ENCODE measurements at places on chromosomes 7 and 10.

DNA sequence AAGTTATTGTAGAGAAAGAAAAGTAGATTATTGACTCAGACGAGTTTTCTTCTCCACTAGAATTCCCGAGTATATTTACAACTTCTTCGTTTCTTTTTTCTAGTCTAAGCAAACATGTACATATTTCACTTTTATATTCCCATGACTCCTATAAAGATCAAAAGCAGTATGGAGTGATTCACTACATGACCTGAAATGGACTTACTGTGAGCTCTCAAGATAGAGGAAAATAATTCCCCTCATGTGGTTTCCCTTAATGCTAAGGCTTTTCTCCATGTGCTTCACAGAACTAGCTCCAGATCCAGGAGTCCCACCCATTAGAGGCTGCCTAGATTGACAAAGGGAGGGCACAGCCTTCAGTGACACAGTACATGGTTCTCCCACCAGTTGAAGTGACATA, 823.1 kb upstream of the LRRTM3 start:
- no peak for DNase-seq

GRCh38 chr7:45982907-45983719, 62.0 kb upstream of the IGFBP3 start:
- peak; percentile 60 for DNase-seq

- DNase-seq: no peak
Observed at GRCh38 chr7:55413442-55413841, 48.3 kb downstream of the LANCL2 start.

GRCh38 chr7:123211545-123211944, 11.8 kb upstream of the SLC13A1 start:
- no peak for DNase-seq

GRCh38 chr10:55098452-55098851, 297.4 kb upstream of the PCDH15 start:
- DNase-seq: no peak

- peak; percentile 60 for DNase-seq
Observed at GRCh38 chr10:68095153-68095552, 14.1 kb upstream of the MYPN start.

- peak; percentile 73 for DNase-seq
Observed at GRCh38 chr10:14039968-14040668, 290.6 kb downstream of the FRMD4A start.

DNA sequence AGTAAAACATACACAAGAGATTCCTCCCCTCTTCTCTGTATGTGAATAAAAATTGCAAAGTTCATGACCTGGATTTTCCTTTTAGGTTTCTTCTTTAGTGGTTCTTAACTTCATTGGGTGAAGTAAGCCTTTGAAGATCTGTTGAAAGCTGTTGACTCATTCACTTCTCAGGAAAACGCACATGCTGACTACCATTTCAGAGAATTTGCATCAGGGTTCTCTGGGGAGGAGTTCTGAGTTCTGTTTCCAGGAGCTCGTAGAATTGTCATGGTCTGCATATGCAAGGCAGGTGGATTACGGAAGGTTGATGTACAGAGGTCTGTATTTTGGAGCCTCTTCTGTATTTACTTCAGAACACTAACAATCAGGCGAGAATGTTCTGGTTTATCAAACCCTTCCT, 962 bp upstream of the SLC26A4 start:
- DNase-seq: peak; percentile 83

DNA sequence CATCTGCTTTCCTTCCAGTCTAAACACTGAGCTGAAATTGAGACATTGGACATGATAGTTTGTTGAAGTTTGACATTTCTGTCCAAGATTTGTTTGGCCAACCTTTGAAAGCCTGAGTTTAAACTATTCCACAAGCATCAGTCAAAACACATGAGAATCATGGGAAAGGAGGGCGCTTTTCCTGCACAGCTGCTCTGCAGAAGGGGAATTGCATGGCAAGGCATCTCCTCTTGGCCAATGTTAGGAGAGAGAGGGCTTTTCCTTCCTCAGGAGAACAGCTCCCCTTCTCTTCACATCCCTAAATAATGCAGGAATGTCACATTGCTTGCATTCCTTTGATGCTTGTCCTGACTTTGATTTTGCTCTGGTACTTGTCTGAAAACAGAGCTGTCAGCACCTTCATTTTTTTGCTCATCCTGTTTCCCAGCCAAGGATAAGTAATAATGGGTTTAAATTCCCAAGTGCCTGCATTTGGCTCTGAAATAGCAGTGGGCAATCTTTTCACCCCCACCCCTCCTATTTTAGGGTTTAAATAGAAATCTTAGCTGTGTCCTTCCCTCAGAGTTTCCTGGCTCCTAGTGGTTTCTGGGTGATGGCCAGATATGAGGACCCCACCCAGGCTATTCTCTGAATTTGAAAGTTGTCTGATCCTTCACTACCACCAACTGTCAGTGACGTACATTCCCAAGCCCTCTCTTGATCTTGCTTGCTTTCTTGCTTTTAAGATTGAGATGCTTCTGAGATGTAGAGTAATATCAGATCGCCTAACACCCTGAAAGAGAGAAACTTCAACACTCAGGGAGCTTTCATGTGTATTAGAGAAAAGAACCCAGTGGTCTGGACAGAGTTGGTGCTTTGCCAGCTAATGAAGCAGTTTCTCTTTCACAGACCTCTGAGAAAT, 75.2 kb upstream of the NPVF start:
- DNase-seq: no peak

DNA sequence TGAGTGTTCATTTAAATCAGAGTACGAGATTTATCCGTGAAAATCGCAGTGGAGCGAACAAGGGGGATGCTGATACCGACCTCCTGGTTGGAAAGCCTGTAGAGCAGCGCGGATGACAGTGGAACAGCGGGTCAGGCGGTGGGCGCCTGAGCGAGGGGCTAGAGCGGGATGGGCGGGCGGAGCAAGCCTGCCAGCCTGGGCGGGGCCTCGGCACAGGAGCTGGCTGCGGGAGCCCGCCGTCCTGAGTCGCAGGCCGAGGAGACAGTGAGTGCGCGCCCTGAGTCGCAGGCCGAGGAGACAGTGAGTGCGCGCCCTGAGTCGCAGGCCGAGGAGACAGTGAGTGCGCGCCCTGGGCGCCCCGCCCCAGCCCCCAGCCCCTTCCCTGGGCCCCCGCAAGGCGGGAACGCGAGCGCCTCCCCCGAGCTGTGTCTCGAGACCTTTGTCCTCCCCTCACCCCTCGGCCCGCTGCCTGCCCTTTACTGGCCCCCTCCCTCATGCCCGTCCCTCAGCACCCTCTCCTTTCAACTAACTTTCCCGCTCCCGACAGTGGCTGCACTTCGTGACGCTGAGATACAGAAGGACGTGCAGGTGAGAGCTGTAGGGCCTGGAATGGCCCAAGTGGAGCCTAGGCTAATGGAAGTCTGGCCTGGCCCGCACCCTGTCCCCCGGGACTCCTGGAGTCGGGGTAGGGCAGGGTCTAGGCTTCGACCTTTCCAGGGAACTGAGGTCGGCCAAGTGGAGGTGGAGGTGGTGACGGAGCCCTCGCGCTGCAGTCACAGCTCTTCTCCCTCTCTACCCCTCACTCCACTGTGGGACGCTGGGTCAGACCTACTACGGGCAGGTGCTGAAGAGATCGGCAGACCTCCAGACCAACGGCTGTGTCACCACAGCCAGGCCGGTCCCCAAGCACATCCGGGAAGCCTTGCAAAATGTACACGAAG, at the start of gene AS3MT:
Gene AS3MT (plus strand): TSS at position 213 of the 941 bp plus-strand sequence. CDS start 123 bp downstream, at position 336.
- DNase-seq: peak; percentile 10

GRCh38 chr7:103432712-103433111, 13.3 kb downstream of the SLC26A5 start:
- DNase-seq: no peak
